ENCODE measurements at places on chromosomes 3 and 15. TPM values are rescaled to one million over a fixed set of nuclear protein-coding genes. Genes with fewer than 3 reads are reported as not detected.

DNA sequence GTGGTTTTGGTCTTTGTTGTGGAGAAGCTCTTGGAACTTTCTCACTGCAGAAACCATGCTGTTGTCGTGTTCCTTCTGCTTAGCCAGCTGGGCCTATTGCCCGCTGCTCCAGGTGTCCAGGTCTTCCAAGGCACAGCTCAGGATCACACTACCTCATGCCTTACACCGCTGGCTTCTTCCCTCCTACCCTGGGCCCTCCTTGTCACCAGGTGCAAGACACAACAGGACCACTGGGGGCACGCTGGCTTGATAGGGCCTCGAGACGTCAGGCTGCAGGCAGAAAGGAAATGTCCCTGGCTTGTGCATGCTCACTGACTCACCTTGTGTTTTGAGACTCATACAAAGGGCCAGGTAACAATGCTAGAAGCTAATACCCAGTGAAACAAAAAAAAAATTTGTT lies 32.3 kb downstream of the PAQR9 start:
- DNase-seq = no peak
- no peak overlapping the region for H3K4me3 ChIP-seq
- no peaks in the 10 kb centered on the region for H3K36me3 ChIP-seq
- H3K27me3 ChIP-seq = peaks cover 8% of the 10 kb centered on the region
- H3K27ac ChIP-seq = no peak overlapping the region

- peak overlapping the region; percentile 58 for H3K27ac ChIP-seq
- peaks cover 31% of the 10 kb centered on the region for H3K4me1 ChIP-seq
- DNase-seq = no peak
- H3K4me3 ChIP-seq = peak overlapping the region; percentile 61
Observed at GRCh38 chr3:23435318-23435717, 232.2 kb downstream of the UBE2E2 start.

The INKA1 gene
- total RNA-seq = 0.64 TPM

The GP9 gene
- total RNA-seq = not detected

DNA sequence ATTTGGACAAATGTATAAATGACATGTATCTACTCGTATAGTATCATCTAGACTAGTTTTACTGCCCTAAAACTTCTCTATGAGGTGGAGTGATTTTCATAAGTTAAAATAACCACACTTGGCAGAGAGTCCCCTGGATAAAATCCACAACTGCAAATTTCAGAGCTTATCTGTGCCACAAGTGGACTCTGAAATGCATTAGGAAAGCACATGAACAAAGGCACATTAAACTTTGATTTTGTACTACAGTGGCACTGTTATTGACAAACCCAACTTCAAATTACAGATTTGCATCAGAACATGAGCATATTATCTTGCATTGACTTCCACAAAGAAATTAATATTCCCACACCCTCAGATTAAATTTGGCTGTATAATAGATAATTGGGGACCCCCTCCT lies 58.1 kb upstream of the EIF5A2 start:
- no peaks in the 10 kb centered on the region for H3K36me3 ChIP-seq
- no peak overlapping the region for H3K27ac ChIP-seq
- H3K4me3 ChIP-seq = no peak overlapping the region
- peaks cover 6% of the 10 kb centered on the region for H3K4me1 ChIP-seq
- peaks cover 2% of the 10 kb centered on the region for H3K27me3 ChIP-seq

DNA sequence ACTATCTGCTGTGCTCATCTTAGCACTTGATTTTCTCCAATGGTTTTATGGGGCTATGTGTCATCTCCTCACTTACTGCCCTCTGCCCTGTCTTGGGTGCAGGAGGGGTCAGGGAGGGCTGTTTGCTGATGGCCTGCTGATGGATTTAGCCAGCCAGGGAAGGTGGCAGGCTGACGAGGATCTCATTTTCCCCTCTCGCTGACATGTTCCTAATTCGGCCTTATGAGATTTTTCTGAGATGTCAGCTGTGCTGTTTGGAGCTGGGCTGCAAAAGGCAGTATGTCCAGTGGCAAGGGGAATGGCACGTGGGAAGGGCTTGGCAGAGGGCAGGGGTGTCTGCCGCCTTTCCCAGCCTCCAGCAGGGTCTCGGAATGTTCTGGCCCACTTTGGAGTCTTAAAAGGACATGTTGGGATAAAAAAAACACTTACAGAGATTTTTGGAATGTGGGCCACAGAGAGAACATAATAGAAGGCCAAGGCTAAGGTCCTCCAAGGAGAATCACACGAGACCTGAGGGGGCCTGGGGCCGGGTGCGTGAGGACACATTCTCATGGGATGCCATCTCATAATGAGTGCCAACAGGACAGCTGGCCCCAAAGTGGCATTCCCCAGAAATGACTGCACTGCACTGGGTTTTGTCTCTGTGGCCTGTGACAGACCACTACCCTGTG lies 303.8 kb downstream of the TLE3 start:
- H3K36me3 ChIP-seq = peaks cover 6% of the 10 kb centered on the region
- peaks cover 4% of the 10 kb centered on the region for H3K4me1 ChIP-seq
- no peak overlapping the region for H3K27ac ChIP-seq
- DNase-seq = no peak
- no peaks in the 10 kb centered on the region for H3K27me3 ChIP-seq
- H3K4me3 ChIP-seq = no peak overlapping the region
